ENCODE measurements at places on chromosomes 16 and 17. TPM values are rescaled to one million over a fixed set of nuclear protein-coding genes. Genes with fewer than 3 reads are reported as not detected.

Gene SLC43A2
- 16.6 TPM for total RNA-seq

Gene ST6GALNAC1
- not detected for total RNA-seq

Gene TBC1D3
- total RNA-seq: not detected

Gene ANKRD40CL
- not detected for total RNA-seq

Gene C17orf78
- not detected for total RNA-seq

Gene NPIPA8
- 18.5 TPM for total RNA-seq

Gene KRT33B
- total RNA-seq: not detected

Gene IL17C
- total RNA-seq: 0.86 TPM

Measured in OCI-LY7 (cell line).